ENCODE measurements at places on chromosomes 3 and 15.

DNA sequence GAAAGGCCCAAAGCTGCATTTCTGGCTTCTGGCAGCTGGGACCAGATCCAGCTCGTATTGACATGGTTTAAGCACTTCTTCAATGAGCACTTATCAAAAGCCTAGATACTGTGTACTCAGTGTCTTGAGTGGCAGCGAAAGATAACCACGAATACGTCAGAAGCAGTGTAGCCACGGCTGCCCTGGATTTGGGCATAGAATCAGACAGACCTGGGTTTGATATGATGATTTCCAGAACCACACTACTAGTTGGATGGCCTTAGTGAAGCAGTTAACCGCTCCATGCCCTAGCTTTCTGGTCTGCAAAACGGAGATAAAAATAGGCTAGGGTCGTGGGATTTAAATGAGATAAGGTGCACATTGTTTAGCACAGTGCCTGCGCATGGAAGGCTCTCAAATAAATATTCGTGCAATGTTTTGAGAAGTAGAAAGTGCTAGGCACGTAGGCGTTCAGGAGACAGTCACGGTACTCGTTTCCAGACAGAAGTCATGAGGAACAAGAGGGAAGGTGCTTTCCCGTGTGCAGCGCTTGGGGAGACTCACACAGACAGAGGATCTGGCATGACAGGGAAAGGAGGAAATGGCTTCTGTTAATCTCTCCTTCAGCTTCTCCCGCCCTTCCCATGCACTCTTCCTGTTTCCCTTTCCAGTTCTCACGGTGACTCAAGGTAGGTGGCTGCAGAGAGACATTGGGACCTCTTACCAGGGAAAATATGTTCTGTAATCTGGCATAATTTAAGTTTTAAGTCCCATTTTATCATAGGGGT is 70.3 kb downstream of the CCNL1 start:
- peak; percentile 40 for DNase-seq

DNA sequence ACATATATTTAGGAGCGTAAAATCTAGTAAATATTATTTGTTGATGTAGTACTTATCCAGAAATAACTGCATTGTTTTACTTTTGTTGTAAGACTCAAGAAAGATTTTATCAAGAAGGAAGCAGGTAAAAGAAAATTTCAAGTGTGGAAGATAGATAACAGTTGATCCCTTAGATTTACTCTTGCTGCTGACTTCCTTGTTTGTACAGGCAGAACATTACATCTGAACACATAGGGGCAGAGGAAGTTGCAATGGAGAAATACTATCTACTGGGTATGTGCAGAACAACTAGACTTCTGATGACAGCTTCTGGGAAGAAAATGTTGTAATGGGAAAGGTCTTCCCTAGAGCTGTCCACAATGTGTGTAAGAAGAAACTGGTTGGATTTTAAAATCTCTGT is 350.6 kb downstream of the NLGN1 start:
- DNase-seq, result no peak

DNA sequence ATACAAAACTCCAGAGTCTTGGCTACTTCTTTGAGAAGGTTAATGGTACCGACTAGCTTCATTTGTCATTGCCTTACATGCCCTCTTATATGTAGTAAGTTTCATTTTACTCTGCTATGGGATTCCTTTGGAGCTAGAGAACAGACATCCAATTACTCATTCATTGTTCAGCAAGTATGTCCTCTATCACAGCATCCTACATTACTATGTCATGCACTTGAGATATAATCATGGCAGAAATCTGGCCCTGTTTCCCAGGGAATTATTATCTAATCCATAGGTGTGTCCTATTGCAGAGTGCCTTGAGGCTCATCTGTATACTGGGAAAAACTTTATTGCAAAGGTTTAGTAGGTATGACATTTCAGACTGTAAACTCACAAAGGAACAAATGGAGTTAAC is 333.1 kb upstream of the NECTIN3 start:
- no peak for DNase-seq

GRCh38 chr15:63436872-63437375 is 55.3 kb upstream of the CA12 start:
- peak; percentile 80 for DNase-seq

DNA sequence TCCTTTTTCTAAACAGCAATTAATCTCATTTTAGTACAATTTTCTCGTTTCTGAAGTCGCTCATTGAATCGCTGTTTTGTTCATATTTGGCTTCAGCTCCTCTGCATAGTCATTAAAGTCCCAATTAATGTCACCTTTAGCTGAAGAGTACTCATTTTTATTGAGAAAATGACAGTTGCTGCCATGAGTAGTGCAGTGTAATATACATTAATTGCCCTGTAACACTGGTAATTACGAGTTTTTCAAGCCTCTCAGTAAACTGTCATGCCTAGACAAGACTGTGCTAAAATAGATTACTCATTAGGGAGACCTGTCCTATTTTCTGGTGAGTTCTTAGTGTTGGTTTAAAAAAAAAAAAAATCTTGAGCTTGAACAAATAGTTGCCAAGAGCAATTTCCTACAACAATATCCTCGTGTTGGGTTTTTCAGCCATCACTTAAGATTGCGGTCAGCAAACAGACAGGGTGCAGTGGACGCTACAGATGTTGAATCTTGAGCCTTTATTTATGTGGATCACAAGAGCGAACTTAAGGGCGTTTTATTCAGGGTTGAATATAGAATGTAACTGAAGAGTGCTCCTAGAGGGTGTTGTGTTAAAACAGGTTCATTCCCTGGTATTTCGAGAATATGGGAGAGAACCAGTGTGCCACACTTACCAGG is 176.0 kb downstream of the CDIN1 start:
- DNase-seq, result no peak

DNA sequence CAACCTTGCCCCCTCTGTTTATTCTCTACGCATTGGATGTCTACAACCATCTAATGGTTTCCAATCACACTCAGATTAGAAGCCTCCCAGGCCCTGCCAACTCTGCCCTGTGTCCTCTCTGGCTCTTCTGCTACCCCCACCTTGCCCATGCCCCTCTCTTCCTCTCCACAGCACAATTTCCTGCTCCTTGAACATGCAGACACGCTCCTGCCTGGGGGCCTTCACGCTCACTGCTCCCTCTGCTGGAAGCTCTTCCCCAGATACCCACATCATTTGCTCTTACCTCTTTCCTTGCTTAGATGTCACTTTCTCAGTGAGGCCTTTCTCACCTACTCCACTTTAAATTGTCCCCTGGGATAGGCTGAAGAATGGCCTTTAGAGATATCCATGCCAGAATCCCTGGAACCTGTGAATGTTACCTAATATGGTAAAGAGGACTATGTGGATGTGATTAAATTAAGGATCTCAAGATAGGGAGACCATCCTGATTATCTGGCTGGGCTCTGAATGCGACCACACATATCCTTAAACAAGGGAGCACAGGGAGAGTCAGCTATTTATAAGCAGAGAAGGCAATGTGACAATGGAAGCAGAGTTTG is 9.9 kb downstream of the KY start:
- DNase-seq, result no peak

DNA sequence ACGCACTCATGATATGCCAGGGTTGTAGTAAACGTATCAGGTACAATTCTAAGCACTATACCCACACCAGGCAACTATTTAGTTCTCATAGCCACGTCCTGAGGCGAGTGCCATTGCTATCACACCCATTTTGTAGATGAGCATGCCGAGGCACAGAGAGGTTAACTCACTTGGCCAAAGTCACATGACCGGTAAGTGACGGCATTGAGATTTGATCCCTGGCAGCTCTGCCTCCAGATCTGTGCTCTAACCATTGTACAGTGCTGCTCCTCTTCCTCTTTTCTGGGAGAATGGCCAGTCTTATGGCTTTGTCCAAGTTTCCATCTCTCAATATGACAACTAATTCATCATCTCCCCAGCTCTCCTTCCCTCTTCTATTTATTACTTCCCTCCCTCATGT is 18.9 kb upstream of the ATP2B2 start:
- DNase-seq, result no peak

DNA sequence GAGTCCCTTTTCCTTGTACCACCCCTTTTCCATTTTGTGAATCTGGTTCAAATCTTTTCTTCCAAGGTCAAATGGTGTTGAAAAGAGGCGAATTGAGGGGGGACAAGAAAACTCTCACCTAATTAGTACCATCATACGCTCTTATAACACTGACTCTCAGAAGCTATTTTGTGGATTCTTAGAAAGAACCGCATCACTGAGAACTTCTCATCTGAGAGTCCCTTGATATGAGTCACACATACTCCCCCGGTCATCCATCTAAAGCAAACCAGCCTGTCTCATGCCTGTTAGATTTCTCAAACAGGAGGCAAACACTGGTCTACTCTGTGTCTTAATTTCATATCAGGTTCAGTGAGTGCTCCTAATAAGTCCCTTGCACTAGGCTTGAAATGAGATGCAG is 76.5 kb upstream of the SPRED1 start:
- no peak for DNase-seq

DNA sequence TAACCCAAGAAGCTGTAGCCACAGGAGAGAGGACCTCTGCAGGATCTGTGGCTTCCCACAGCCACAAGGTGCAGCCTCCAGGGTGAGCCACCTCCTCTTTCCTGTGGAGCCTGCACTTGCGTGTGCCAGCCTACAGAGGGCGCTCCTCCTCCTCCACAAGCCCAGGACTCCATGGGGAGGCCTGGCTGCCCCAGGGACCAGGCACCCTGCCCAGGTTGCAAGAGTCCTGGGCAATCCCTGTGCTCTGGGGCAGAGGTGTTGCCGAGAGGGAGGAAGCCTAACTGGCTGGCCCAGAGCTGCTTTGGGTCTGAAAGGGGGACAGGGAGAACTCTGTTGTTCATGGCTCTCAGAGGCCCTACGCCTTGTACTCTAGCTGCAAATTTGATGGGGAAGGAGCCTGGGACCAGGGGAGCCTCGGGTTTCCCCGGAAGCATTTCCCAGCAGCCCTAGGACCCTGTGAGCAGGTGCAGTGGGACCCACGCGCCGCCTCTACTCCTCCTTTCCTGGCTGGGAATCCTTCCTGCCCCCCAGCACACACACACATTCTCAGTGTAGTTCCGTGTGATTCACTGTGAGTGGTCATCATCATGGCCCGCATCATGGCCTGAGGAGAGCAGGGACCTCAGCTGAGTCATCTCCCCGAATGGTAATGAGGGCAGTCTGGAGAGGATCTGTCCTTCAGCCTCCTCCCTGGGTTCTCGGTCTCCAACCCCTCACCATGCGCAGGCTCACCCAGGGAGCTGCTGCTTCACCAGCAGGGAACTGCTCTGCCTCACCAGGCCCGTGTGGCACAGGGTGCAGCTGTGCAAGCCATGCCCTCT is 24.3 kb downstream of the TBC1D21 start:
- DNase-seq, result peak; percentile 70

DNA sequence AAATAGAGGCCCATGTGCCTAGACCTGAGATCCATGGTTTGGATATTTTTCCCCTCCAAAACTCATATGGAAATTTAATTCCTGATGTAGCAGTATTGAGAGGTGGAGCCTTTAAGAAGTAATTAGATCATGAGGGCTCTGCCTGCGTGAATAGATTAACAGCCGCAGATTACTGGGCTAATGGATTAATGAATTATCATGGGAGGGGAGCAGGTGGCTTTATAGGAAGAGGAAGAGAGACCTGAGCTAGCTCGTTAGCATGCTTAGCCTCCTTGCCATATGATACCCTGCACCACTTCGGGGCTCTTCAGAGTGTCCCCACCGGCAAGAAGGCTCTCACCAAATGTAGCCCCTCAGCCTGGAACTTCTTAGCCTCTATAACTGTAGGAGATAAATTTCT is 15.8 kb downstream of the ARHGEF26 start:
- DNase-seq, result no peak

GRCh38 chr15:43067717-43068461 is 37.9 kb downstream of the UBR1 start:
- DNase-seq, result peak; percentile 45

DNA sequence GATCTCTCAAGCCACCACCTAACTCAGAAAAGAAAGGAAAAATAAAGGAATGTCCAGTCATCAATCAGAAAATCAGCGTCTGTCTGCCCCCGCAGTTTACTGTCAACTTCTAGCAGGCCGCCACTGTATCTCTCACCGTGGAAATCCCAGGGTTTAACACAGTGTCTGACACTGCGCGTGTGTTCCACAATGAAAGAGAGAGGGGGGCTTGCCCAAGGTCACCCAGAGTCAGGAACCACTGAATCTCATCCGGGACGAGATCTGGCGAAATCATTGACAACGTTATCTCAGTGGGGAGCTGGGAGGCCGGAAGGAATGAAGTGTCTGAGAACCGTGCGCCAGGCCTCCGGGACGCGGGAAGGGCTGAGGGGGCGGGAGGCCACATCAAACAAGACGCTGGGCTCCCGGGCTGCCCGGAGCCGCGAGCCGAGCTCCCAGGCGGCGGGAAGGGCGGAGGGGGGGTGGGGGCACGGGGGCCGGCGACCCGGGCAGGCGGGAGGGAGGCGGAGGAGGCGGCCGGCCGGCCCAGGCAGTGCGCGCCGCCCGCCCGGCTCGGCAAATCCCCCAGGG is 2.2 kb upstream of the HES1 start:
- peak; percentile 14 for DNase-seq

- no peak for DNase-seq
Measured at GRCh38 chr3:40997711-40998519, 201.4 kb upstream of the CTNNB1 start.

- no peak for DNase-seq
Measured at GRCh38 chr15:80758130-80758745, 20.9 kb upstream of the CEMIP start.

GRCh38 chr3:27345493-27345892 is 23.7 kb downstream of the NEK10 start:
- DNase-seq, result no peak

GRCh38 chr15:69983696-69984265 is 113.9 kb downstream of the TLE3 start:
- no peak for DNase-seq

- no peak for DNase-seq
Measured at GRCh38 chr15:26665957-26666791, 106.7 kb downstream of the GABRB3 start.

DNA sequence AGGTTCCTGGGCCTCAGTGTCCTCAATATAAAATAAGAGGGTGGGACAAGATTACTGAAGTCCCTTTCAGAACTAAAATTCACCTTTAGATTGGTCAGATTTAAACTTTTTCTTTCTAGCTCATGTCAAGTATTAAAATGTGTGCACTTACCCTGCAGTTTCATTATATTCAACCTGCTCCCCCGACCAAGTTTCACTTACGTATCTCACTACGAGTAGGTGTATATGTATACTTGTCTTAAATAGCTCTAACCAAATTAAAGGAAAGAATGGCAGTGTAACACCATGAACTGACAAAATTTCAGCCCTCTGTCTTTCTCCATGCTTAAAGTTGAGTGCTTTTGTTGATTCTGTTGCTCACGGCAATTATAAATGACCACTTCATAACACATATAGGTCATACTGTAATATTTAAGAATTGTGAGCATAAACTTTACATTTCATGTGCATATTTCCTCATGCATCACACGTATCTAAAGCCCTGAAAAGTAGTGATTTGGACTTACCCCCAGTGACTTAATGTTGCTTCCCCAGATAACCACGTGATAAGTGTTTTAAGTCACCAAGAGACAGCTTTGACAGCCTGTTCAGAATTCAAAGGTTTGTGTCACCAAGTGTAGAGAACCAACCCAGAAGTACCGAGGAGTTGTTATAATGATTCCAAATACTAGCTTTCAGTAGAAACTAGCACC is 70.0 kb downstream of the PGPEP1L start:
- DNase-seq, result no peak
